Stimulated activated CD4-positive, alpha-beta T cell treated with anti-CD3 and anti-CD28 coated beads, TNF-alpha, amount 100 ng/mL, for 4 hours (primary cell): ENCODE measurements at places on chromosomes 12 and 14.

DNA sequence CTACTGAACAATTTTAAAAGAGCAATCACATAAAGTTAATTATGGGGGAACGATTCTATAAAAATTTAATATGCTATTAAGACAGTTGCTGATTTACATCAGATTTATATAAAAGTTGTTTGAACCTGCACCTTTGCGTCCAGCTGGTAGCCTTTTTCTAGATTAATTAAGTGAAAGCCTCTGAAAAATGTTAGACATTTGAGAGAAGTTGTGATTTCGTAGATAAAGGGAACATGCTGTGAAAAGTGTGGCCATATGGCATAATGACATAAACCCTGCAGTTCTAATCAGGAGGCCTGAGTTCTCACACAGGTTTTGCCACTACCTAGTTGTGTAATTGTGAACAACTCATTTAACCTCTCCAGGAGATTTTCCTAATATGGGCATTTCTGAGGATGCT lies 187.2 kb downstream of the TMTC2 start:
- DNase-seq: no peak

GRCh38 chr14:68235011-68235410 lies 415.4 kb downstream of the RAD51B start:
- DNase-seq: no peak

DNA sequence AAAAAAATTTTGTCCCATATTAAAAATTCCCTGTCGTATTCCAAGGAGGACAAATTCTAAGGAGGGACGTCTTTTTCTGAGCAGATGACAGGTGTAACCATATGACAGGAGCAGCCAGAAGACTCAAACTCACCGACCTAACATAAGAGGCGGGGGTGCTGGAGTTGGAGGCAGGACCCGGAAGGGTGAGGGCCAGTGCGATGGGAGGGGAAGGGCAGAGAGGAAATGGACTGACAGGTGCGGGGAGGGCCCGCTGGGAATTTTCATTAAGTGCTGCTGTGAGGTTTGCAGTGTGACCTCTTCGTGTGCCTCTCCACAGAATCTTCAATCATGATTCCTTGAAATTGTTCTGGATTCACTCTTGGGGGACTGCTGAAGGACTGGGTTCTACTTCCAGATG lies 189.4 kb downstream of the NTF3 start:
- DNase-seq: no peak

DNA sequence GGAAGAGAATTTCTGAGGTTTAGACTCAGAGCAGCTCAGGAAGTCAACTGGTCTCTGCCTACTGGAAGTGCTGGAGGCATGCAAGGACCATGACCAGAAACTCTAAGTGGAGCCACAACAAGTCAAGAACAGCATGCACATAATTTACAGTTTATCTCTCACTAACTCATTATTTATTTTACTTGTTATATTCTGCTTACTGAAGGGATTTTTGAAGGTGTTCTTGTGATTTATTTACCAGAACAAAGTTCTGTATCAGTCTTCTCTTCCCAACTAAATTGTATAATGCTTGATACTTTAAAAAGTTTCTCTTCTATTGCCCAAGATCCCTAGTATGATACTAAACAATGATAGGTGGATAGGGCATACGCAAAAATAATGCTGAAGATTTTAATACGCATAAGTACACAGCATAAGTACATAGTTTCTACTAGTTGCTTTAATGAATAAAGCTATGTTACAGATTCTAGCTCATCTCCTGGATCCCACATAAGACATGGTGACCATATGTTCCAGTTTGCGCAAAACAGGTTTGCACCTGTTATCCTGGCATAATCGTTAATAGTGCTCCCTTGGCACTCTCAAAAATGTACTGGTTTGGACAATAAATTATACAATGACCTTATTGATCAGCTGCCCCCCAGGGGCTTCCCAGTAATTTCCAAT lies 11.6 kb upstream of the SPTB start:
- DNase-seq: no peak

DNA sequence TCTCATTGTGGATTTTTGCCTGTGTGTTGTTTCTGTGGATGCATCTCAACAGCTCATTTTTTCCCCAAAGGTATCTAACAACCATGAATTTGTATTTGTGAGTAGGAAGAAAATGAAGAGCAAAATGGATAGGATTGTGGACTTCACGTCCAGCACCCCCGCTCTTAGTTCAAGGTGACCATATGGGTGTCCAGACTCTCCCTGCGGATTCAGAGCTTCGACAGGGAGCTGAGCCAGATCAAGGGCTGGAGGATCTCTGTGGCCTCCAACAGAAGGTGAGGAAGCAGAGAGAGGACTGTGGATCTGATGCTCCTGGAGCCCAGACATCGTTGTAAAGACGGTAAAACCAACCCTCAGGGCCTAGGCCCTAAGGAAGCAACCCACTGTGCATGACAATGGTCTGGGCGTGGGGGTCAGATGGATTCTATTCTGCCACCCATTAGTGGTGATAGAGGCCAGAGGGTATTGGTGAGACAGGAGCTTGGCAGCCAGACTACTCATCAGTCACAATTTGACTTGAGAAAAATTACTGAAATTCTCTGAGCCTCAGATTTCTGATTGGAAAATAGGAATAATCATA lies 659.7 kb upstream of the TMEM132C start:
- no peak for DNase-seq

DNA sequence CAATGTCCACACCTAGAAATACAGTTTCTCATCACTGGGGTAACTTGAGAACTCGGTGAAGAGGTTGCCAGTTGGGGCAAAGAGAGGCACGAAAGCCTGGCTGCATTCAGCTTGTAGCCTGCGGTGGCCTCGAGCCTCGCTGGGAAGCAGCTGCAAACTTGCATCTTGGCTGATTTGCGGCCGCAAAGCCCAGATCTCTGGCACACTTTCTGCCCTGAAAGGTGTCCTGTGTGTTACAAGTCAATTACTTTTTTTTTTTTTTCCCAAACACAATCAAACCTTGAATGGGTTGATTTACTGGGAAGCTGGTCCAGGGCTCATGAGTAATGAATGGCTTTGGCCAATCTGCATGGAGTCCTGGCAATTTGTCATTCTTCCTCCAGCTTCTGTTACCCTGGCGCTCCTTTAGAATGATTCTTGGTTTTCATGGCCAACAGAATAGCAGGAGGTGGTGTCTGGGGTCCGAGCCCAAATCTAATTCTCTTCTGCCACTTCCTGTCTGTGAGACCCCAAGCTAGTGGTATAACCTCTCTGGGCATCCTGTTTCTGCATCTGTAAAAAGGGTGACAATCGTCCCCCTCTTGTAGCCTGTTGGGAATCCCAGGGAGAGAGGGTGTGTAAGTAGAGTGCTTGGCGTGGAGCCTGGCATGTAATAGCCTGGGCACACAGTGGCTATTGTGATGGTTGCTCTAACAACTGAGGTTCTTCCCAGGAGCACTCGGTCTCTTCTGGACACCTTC lies 6.7 kb downstream of the BCL7A start:
- DNase-seq: no peak

GRCh38 chr14:29684926-29685325 lies 242.7 kb downstream of the PRKD1 start:
- no peak for DNase-seq

DNA sequence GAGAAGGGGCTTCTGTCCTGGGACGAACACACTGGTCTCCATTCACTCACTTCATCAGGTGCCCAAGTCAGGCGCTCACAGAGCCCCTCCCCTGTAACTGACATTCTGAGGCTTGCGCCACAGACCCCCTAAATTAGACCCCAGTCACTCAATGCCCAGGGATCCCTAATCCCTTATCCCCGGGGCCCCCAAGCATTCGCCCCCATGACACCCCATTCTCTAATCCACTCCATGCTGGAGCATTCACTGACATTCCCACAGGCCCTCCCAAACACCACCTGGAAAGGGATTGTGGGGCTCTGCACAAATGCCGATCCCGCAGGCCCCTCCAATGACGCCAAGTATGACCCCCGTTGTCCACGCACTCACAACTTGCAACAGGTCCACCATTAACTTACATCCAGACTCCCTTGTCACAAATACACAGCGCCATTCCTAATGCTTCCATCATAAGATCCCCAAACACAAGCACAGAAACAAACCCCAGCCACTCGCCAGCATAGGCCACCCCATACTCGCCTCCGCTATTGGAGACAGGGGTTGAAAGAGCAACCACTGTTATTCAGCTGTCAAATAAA lies 1.5 kb downstream of the ZNF605 start:
- no peak for DNase-seq
